ENCODE measurements at places on chromosomes 11 and 22.

DNA sequence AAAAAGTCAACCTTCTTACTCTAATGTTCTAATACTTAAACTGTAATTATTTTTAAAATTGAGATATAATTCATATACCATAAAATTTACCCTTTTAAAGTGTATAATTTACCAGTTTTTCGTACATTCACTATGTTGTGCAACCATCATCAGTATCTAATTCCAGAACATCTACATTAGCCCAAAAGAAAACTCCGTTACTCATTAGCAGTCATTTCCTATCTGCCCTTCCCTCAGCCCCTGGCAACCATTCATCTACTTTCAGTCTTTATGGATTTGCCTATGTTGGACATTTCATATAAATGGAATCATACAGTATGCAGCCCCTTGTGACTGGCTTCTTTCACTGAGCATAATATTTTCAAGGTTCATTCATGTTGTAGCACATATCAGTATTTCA, 22.2 kb downstream of the SGSM3 start:
- DNase-seq, result no peak

DNA sequence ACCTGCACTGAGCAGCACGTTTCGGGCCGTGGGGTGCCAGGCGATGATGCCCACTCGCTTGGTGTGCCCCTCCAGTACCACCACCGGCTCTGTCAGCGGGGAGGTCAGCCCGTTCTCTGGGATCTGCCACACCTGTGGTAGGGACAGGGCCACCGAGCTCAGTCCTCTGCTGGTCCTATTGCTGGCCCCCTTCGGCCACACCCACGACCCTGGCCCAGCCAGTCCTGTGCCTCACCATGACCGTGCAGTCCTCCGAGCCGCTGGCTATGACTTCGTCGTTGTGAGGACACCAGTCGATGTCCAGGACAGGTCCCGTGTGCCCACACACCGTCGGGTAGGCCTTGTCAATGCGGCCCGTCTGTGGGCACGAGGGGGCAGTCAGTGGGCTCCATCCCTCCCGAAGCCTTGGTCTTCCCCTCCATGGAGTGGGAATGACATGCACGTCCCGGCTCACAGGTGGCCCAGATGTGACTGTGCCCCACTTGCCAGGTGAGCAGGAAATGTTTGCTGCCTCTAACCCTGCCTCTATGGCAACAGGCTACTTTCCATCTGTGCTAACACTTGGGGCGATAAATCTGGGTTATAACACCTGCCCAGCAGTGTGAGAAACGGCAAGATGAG, 1.4 kb downstream of the CORO1B start:
- no peak for DNase-seq

DNA sequence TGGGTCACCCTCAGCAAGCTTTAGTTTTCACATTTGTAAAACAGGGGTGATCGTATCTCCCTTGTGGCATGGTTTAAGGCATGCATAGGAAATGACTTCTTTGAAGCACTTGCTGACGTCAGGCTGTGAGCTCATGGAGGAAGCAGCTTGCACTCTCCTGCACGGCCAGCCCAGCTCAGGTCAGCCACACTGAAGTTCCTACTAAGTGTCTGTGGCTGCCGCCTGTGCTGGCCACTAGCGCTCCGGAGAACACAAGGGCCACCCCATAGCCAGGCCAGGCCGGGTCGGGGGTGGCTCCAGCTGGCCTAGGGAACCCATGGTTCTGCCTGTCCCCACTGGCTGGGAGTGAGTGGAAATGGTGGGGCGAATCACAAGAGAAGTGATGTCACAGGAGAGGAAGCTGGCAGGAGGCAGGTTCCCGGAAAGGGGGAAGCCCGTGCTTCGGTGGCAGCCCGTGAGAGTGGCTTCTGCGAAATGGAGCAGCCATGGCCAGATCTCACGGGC, 28.2 kb downstream of the KCTD17 start:
- DNase-seq, result peak; percentile 12

GRCh38 chr22:43928468-43928867, 4.9 kb downstream of the PNPLA3 start:
- no peak for DNase-seq

DNA sequence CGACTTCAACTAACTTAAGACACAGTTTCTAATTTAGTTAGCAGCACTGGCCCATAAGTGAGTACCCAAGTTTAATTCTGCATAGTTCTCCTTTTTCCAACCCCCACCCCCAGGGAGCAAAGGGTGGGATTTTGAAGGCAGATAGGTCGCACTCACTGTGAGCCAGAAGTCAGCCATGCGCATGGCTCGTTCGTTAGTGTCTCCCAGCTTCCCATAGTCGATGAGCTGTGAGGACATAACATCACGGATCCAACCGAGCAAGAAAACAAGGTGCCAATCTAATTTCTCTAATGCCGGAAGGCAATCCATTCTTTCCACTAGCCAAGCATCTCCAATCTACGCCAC, 577 bp downstream of the MRPL17 start:
- no peak for DNase-seq

DNA sequence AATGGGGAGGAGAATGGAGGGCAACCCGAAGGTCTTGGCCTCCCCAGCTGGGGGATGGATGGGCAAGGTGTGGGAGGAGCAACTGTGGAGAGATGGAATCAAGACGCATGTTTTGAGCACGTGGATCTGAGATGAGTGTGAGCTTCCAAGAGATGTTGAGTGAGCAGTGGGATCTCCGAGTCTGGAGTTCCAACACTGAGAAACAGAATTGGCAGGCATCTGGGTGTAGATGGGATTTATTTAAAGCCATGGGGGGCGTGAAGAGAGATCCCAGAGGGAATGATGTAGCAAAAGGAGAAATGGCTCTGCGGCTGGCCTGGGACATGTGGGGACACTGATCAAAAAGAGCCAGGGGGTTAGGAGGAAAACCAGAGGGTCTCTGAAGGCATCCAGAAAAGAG, 95.6 kb downstream of the KIAA1671 start:
- no peak for DNase-seq

DNA sequence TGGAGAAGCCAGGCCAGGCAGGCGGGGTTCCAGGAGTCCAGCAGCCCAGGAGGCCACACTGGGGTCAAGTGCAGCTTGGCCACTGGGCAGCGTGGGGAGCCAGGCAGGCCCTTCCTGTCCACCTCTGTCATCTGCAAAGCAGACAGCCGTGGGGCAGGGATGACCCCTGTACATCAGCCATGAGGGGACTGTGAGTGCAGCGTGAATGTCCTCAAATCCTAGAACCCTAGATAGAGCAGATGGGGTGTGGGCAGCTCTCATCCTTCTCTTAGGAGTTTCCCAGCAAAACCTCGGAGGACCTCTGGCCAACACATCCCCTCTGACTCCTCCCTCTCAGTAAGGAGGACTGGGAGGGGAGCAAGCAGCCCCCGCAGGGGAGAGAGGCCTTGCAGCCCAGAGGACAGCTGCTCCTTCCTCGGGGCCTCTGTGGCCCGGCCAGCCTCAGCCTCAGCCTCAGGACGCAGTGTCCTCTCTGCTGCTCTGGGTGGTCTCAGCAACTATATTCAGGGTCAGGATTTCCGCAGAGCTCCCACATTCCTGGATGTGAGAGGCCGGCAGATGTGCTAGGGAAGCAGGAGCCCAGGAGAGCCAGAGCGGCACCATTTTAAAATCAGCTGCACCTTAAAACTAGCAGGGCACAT, 820.5 kb downstream of the BRD1 start:
- DNase-seq, result no peak

DNA sequence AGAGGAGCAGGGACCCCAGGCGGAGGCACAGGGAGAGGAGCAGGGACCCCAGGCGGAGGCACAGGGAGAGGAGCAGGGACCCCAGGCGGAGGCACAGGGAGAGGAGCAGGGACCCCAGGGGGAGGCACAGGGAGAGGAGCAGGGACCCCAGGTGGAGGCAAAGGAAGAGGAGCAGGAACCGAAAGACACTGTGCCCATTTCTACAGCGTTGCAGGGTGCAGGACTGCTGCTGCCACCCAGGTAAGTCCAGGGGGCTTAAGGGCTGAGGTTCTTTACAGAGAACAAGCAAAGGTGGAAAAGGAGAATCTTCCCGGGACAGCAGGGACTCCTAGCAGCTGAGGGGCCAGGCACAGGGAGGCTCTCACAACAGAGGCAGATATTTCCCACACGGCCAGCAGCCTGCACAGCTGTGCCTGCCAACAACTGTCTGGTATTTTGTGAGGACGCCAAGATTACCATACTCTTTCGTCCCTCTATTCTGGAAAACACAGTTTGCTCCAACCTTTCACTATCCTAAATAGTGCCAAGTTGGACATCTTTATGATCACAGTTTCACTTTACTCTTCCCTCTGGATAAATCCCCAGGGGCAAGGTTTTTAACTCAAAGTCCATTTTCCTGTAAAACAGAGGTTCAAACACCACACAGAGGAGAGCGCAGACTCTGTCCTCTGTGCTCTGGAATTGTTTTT, 39.4 kb downstream of the SHANK2 start:
- no peak for DNase-seq

DNA sequence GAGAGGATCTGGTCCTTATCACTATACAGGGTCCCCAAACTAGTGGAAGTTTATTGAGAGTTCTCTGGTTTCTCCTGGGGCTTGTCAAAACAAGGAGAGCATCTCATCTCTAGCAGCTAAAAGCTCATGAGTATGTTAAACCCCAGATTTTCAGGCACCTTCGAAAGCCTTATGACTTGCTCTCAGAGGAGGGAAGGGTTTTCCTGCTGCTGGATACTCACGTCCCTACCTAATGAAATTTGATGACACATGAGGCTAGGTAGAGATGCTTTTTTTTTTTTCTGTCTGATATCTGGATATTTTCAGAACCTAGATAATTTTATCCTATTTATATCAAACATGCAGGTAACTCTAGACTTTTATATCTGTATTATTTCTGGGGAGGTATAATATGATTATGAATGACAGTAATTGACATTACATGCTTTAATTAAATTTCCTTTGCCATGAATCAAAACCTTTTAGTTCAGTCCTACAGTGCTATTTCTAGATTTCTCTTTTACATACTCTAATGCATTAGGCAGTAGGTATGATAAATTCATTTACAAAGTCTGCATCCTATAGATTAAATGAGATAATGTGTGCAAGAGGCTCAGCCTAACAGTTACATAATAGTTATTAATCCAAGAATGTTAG, 73.9 kb downstream of the PARVA start:
- DNase-seq, result no peak

DNA sequence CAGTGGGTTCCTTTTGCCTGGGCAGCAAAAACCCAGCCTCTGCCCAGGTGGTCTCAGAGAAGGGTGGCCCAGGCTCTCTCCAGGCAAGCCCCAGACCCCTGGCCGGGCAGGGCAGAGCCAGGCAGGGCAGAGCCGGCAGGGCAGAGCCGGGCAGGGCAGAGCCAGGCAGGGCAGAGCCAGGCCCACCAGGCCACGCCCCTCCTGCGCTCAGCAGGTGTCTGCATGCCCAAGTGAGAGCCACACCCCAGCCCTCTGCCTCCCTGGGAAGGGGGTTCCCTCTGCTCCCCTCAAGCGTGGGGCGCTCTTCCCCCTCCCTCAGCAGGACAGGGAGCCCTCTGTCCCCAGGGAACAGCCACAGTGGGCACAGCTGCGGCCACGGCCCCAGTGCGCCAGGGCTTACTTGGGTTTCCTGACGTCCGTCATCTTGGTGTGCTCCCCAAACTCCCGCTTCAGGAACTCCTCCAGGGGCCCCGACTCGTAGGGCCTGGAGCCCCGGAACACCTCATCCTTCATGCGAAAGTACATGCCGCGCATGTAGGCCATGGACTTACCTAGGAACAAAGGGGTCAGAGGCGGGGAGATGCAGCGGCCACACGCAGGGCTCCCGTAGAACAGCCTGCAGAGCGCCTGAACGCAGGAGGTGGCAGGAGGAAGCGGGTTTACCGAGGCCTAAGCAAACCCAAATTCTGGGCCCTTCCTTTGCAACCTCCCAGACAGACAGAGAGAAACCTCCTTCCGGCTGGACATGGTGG, 10.1 kb upstream of the BAIAP2L2 start:
- no peak for DNase-seq

DNA sequence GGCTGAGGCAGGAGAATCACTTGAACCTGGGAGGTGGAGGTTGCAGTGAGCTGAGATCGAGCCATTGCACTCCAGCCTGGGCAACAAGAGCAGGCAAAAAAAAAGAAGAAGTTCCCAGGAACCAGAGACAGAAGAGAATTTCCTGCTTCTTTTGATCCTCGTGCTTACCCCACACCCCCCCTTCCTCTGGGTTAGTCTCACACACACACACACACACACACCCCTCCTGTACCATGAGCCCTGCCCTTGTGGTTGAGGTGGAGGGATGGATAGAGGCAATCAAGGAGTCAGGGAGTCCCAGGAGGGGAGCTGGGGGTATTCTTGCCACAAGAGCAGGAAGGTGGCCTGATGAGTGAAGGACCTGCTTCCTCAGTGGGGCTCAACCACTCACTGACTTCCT, 4.1 kb upstream of the UBE2L6 start:
- peak; percentile 48 for DNase-seq

- DNase-seq, result no peak
Measured at GRCh38 chr11:6238902-6239301, at the start of gene CNGA4. TSS of gene CNGA4 (plus strand) at chr11:6239089. CDS start at chr11:6239207, 118 bp downstream.

DNA sequence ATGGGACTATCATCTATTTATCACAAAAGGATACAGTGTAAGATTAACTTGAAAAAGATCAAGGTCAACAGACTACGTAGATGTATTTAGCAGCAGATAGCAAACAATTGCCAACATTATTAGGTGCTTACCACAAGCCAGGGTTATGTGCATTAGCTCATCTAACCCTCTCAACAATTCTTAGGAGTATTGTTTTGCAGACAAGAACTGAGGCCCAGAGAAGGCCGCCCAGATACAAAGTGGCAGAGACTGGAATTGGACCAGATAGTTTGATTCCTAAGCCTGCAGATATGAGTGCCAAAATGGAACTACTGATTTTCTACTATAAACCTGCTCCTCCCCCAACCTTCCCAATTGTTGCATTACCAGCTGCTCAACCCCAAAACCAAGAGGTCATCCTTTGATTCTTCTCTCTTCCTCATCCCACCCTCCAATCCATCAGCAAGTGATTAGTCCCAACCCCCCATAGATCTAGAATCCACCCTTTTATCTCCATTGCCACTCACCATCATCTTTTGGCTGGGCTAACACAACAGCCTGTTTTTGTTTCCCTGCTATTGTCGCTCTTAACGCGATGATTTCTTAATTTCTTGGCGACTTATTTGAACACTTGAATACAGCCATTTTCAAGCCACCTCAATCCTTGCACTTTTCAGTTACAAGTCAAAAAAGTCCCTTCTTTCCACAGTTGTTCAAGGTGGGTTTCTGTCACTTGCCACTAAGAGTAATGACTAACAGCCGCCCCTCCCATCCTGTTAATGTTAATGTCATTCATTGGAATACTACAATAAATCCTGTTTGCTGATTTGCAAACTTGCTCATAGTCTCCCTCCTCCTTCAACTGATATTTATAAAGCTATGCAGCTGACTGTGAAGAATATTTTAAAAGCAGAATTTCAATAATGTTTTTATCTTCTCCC, 2.7 kb downstream of the TMEM123 start:
- DNase-seq, result no peak

DNA sequence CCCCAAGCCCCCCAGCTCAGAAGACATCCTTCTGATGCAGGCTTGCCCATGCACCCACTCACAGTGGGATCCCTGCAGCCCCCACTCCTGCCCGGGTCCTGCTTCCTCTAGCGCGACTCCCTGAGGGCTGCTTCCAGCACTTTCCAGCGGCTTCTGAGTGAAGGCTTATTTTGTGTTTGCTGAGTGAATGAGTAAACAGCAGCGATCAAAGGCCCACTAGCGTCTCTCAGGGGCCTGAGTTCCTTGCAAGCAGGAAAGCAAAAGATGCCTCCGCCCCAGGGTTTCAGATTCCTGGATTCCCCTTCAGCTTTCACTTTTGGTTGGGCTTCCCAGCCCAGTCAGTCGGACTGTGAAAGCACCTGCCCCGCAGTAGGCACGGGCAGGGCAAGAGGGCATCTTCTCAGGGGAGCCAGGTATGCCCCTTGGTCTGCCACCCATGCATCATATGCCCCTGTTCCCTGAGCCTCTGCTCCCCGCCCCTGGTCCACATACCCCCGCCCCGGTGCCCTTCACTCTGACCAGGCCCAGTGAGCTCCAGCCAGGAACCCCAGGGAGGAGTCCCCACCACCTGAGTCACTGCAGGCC, 9.2 kb downstream of the FADD start:
- DNase-seq, result no peak
